ENCODE measurements at places on chromosomes 7 and 10. TPM values are rescaled to one million over a fixed set of nuclear protein-coding genes. Genes with fewer than 3 reads are reported as not detected.

ITPRID1 gene
- not detected for total RNA-seq

FBXL13 gene
- total RNA-seq = 4.0 TPM

DNA sequence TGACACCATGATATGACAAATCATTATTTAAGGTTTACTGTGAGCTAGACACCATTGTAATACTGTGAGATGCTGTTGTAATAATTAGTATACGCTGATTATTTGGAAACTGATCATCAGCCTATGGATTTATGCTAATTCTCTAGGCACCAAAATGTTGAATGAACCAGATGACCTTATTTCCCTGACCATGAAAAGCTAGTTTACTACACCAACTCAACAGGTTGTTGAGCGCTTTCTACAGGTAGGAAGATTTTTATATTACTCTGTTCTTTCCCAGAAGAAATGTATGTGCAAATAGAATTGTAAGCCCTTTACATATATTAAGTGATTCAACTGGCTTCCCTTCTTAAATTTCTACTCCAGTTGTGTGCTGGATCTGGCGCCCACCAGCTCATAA is 6.2 kb downstream of the NRP1 start:
- H3K4me3 ChIP-seq = no peak overlapping the region
- H3K27me3 ChIP-seq = no peaks in the 10 kb centered on the region

DNA sequence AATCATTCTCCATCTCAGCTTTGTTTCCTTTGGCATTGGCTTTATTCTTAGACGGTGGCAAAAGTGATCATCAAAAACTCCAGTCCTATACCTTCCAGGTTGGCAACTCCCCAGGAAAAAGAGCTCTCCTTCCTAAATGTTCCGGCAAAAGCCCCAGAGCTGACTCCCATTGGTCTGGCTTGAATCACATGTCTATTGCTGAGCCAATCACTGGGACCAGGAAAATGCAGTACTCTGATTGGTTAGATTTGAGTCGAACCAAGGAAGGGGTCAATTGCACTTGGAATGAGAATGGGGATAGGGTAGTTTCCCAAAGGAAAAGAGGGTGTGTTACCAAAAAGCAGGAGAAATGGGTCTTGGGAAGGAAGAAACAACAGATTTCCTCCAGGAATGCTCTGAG is 22.3 kb downstream of the LEP start:
- H3K4me3 ChIP-seq = no peak overlapping the region
- no peak overlapping the region for H3K27ac ChIP-seq
- no peak for DNase-seq
- H3K27me3 ChIP-seq = no peaks in the 10 kb centered on the region

- H3K4me3 ChIP-seq = no peak overlapping the region
- H3K27ac ChIP-seq = no peak overlapping the region
- H3K4me1 ChIP-seq = no peaks in the 10 kb centered on the region
- no peaks in the 10 kb centered on the region for H3K36me3 ChIP-seq
Measured at GRCh38 chr7:78437118-78437517, 638.5 kb downstream of the PHTF2 start.

GRCh38 chr10:77049896-77050295 is 587.7 kb downstream of the KCNMA1 start:
- H3K27me3 ChIP-seq = no peaks in the 10 kb centered on the region
- DNase-seq = no peak
- no peaks in the 10 kb centered on the region for H3K36me3 ChIP-seq
- no peaks in the 10 kb centered on the region for H3K4me1 ChIP-seq
- no peak overlapping the region for H3K4me3 ChIP-seq

- no peaks in the 10 kb centered on the region for H3K27me3 ChIP-seq
- H3K4me1 ChIP-seq = no peaks in the 10 kb centered on the region
- H3K36me3 ChIP-seq = no peaks in the 10 kb centered on the region
Measured at GRCh38 chr10:78212060-78212785, 178.6 kb downstream of the RPS24 start.

DNA sequence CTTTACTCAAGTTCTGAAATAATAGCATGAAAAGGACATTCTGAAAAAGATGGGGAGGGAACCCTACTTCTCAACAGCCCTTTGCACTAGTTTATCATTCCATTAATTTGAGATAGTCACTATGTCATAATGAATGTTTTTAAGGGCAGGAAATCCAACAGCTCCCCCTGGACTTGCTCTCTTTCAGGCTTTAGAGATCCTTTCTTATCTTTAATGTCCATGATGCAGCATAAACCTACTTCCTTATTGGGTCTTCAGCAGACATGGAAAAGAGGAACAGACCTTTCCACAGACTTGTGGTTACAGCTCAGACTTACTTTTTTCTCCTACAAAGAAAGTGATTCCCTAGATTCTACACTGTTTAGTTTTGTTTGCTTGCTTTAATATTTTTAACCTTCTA is 87.3 kb downstream of the IDE start:
- H3K27ac ChIP-seq = no peak overlapping the region
- H3K4me3 ChIP-seq = no peak overlapping the region
- H3K4me1 ChIP-seq = no peaks in the 10 kb centered on the region
- no peaks in the 10 kb centered on the region for H3K27me3 ChIP-seq
- peaks cover 42% of the 10 kb centered on the region for H3K36me3 ChIP-seq

GRCh38 chr10:94626476-94626875 is 57.1 kb upstream of the CYP2C18 start:
- no peak overlapping the region for H3K27ac ChIP-seq
- H3K36me3 ChIP-seq = no peaks in the 10 kb centered on the region
- no peaks in the 10 kb centered on the region for H3K4me1 ChIP-seq
- no peak overlapping the region for H3K4me3 ChIP-seq

DNA sequence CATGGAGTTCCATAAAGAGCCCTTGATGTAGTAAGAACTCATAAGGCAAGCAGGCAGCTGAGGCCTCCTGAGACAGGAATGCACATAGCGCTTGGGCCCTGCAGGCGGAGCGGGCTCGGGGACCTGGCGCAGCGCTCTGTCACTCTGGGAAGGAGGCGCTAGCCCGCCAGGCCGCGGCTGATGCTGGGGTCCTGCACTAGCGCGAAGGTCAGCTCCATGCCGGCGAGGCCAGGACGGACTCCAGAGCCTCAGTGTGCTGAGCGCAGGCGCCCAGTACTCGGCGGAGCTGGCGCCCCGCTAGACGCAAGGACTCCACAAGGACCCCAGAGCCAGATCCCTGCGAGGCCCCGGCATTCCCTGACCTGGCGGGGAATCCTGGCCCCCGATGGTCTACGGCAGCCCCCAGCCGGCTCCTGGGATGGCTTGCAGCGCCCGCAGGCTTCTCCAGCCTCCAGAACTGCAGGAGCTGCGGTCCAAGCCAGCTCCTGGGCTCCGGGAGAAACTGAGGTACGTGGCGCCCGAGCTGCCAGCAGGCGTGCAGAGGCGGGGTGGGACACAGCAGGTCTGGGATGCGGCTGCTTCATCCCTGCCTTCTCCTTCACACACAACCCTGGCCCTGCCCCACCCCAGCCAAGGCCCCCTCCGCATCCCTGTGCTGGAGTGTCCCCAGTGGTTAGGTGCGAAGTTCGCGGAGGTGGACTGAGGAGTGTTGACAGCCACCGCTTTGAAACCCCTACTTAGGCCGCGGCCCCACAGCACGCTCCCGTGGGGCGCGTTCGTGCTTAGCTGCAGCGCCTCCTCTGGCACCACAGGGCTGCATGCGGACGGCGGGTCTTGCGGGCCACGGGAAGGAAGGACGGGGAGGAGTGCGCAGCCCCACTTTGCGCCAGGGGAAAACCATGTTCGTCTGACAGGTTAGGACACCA is 761.5 kb upstream of the POM121L12 start:
- H3K36me3 ChIP-seq = no peaks in the 10 kb centered on the region
- no peak overlapping the region for H3K4me3 ChIP-seq
- H3K4me1 ChIP-seq = no peaks in the 10 kb centered on the region
- H3K27ac ChIP-seq = no peak overlapping the region

DNA sequence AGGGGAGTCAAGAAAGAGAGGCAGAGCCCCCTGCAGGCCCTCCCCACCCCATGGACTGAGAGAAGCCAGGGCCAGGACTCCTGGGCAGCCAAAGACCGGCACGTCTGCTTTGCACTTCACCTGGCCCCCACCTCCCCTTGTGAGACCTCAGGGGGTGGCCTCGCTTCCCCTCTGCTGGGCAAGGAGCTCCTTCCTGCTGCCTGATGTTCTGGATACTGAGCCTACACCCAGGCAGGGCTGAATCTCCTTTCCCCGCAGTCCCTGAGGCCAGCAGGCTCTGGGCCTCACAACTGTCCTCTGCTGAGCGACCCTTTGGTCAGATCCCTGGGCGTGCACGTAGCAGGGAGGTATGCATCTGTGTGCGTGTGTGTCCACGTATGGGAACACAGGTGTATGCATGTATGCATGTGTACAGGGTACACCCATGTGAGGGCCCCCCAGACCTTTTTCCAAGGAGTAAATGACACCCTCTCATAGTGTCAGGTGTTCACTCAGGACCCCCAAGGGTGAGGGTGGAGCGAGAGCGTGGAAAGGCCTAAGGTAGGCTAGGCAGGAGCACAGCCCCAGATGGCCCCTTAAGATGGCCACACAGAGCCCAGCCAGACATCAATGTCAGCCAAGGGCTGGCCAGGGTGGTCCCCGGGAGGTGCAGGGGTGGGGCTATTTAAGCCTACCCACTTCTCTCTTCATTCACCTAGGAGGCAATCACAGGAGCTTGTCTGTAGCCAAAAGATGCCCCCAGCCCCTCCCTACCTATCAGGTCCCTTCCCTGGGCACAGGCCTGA is 1.9 kb upstream of the RET start:
- peaks cover 10% of the 10 kb centered on the region for H3K27me3 ChIP-seq
- H3K4me1 ChIP-seq = peaks cover 8% of the 10 kb centered on the region
- H3K36me3 ChIP-seq = no peaks in the 10 kb centered on the region
- no peak overlapping the region for H3K27ac ChIP-seq

GRCh38 chr10:65348637-65349036 is 1577.2 kb upstream of the LRRTM3 start:
- H3K4me1 ChIP-seq = no peaks in the 10 kb centered on the region
- no peak overlapping the region for H3K27ac ChIP-seq

Measured in B cell (primary cell).